T-helper 1 cell treated with Interleukin-12 subunit alpha and Interleukin-12 subunit beta and Interleukin-4 antibody, amounts not matched to agents 30 ng/mL and 1 ng/mL, for 36 hours (primary cell): ENCODE measurements at places on chromosomes 3 and 15. TPM values are rescaled to one million over a fixed set of nuclear protein-coding genes. Genes with fewer than 3 reads are reported as not detected.

The DPH3 gene
- 21.2 and 22.2 TPM in 2 replicates for total RNA-seq

The C2CD4A gene
- total RNA-seq = not detected in 2 replicates

The TRAT1 gene
- total RNA-seq = 160 and 166 TPM in 2 replicates

The NAA50 gene
- 96.3 and 108 TPM in 2 replicates for total RNA-seq

The RFC4 gene
- total RNA-seq = 60.7 and 63.8 TPM in 2 replicates
